Activated naive CD8-positive, alpha-beta T cell treated with anti-CD3 and anti-CD28 coated beads, Interleukin-2, amount 10 ng/mL, durations not matched to agents 7 days and 5 days (primary cell): ENCODE measurements at places on chromosomes 7 and 10. TPM values are rescaled to one million over a fixed set of nuclear protein-coding genes. Genes with fewer than 3 reads are reported as not detected.

The DOCK4 gene
- 1.4 TPM for total RNA-seq

The SPDYE6 gene
- total RNA-seq, result not detected

The HGF gene
- total RNA-seq, result not detected

The MALSU1 gene
- total RNA-seq, result 46.3 TPM

- H3K27me3 ChIP-seq, result no peaks in the 10 kb centered on the region
- no peak overlapping the region for H3K4me3 ChIP-seq
- H3K4me1 ChIP-seq, result peaks cover 9% of the 10 kb centered on the region
- no peaks in the 10 kb centered on the region for H3K36me3 ChIP-seq
- no peak for DNase-seq
Observed at GRCh38 chr10:78516756-78517155, 483.1 kb downstream of the RPS24 start.

GRCh38 chr7:106562711-106563366 is 98.1 kb downstream of the CCDC71L start:
- no peaks in the 10 kb centered on the region for H3K4me1 ChIP-seq
- H3K4me3 ChIP-seq, result no peak overlapping the region
- no peak overlapping the region for H3K27ac ChIP-seq
- H3K27me3 ChIP-seq, result no peaks in the 10 kb centered on the region

- H3K4me3 ChIP-seq, result no peak overlapping the region
- peaks cover 3% of the 10 kb centered on the region for H3K36me3 ChIP-seq
- H3K4me1 ChIP-seq, result peaks cover 6% of the 10 kb centered on the region
- no peaks in the 10 kb centered on the region for H3K27me3 ChIP-seq
- H3K27ac ChIP-seq, result no peak overlapping the region
Observed at GRCh38 chr7:7702826-7703225, 15.6 kb downstream of the RPA3 start.

DNA sequence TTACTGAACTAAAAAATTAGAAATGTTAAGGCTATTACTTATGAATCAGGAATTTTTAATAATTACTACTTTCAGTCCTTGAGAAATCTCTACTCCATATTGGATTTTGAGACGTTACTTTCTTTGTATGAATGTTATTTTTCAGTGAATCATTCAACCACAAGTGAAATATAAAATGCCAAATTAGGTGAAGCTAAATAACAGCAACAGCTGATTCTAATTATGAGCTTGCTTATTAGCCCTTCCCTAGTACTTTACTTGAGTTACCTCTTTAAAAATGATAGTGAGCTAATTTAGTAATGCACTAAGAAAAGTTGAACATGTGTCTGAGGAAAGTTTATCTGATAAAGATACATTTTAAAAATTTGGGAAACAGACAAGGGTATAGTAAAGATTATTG is 51.4 kb downstream of the PCGF5 start:
- H3K27ac ChIP-seq, result no peak overlapping the region
- H3K4me1 ChIP-seq, result no peaks in the 10 kb centered on the region
- peaks cover 6% of the 10 kb centered on the region for H3K36me3 ChIP-seq
- no peak for DNase-seq

- H3K27ac ChIP-seq, result no peak overlapping the region
- H3K36me3 ChIP-seq, result no peaks in the 10 kb centered on the region
- no peak for DNase-seq
Observed at GRCh38 chr10:60309371-60309770, 80.3 kb downstream of the ANK3 start.

DNA sequence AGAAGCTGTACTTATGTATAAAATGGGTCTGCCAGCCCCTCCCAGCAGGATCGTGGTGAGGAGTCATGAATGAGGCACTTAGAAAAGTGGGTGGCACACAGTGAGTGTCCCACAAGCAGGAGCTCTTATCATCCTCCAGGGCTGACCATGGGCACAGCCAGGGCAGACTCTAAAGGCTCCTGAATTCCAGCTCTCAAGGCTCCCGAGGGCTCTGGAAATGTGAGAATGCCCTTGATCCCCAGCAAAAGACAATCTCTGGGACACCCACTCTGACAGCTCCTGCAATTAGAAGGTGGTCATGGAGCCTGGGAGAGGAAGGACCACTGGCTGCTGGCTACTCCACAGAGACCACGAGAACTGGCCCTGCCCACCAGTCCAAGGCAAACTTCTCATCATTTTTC is 1.6 kb downstream of the VSTM4 start:
- H3K4me3 ChIP-seq, result no peak overlapping the region
- peaks cover 8% of the 10 kb centered on the region for H3K4me1 ChIP-seq
- H3K27me3 ChIP-seq, result peaks cover 59% of the 10 kb centered on the region
- no peak overlapping the region for H3K27ac ChIP-seq

DNA sequence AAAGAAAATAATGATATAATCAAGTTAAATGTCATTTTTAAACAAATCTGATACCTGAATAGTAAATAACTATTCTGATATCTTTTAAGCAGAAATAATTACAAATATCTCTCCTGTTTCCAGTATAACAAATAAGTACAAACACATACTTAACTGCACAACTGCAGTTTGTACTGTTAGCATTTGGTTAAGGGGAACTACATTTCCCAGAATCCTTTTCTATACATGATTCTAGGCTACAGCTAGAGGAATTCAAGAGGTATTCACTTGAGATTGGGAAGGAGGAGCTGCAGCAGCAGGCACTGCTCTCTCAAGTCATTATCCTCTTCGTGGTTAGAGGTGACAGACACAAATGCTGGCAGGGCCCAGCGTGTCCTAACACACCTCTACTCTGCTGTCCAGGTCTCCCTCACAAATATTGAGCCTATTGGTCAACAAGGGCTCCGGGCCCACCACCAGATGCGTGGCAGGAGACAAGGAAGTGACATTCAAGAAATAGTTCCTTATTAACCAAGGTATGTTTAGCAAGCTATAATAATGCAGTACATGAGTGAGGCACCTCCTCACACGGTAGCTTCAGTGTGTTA is 255.1 kb upstream of the MKLN1 start:
- H3K27me3 ChIP-seq, result no peaks in the 10 kb centered on the region
- H3K4me1 ChIP-seq, result peaks cover 22% of the 10 kb centered on the region
- no peak for DNase-seq
- peaks cover 8% of the 10 kb centered on the region for H3K36me3 ChIP-seq

- DNase-seq, result no peak
- no peak overlapping the region for H3K27ac ChIP-seq
- peaks cover 16% of the 10 kb centered on the region for H3K4me1 ChIP-seq
- no peaks in the 10 kb centered on the region for H3K36me3 ChIP-seq
Observed at GRCh38 chr10:504121-504611, 185.3 kb downstream of the DIP2C start.

GRCh38 chr10:21463436-21463835 is 62.0 kb downstream of the SKIDA1 start:
- H3K4me3 ChIP-seq, result no peak overlapping the region
- no peaks in the 10 kb centered on the region for H3K4me1 ChIP-seq
- H3K27ac ChIP-seq, result no peak overlapping the region
- peaks cover 3% of the 10 kb centered on the region for H3K27me3 ChIP-seq
